CD8-positive, alpha-beta T cell (primary cell): ENCODE measurements at places on chromosomes 6 and 20.
A peak's percentile ranks its signal among the peaks of the same experiment; 100 is the strongest.

DNA sequence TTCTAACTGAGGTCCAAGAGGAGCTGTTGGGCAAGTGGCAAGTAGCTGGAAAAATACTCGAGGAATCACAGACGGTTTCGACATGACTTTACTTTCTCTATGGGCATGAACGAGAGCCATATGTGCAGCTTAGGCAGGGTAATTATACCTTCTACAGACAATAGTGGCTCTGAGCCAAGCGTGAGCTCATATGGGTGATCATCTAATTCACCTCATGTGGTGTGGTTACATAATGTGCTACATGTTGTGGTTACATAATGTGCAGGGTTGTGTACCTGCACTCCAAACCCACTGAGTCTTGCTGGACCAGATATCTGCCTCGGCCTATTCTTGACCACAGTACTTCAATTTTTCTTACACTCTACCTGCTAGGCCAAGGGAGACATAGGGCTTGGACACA is 771.7 kb upstream of the EYS start:
- DNase-seq = no peak

GRCh38 chr6:17725083-17725482 is 18.4 kb upstream of the NUP153 start:
- no peak for DNase-seq

- no peak for DNase-seq
Observed at GRCh38 chr6:39391182-39391581, 68.7 kb upstream of the KCNK16 start.

DNA sequence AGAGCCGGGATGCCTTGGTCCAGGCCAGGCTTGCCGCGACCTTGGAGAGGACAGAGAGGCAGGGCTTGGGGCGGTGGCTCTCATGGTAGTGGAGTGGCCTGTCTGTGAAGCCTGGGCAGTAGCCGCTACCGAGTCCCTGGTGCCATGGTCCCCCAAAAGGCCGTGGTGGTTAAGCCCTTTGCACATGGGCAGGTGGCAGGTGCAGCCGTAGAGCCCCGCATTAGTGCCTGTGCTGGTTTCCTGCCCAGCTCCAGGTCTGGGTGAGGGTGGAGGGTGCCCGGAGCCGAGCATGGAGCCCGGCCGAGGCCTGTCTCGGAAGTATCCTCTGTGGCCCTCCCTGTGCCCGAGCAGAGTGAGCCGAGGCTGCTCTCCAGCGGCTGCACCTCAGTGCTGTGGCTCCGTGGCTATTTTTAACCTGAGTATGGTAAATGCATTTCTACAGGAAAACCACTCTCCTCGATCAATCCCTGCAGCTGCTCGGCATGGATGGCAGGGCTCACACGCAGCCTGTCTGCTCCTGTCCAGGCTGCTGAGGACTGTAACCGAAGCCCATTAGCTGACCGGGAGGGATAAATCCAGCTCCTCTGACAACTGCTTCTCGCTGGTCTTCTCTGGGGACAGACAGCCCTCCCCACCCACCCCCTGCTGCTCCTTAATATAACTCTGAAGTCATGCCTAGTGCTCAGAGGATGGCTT is 36.3 kb upstream of the GATA5 start:
- DNase-seq = no peak

GRCh38 chr6:1481286-1481685 is 91.9 kb downstream of the FOXF2 start:
- DNase-seq = no peak

DNA sequence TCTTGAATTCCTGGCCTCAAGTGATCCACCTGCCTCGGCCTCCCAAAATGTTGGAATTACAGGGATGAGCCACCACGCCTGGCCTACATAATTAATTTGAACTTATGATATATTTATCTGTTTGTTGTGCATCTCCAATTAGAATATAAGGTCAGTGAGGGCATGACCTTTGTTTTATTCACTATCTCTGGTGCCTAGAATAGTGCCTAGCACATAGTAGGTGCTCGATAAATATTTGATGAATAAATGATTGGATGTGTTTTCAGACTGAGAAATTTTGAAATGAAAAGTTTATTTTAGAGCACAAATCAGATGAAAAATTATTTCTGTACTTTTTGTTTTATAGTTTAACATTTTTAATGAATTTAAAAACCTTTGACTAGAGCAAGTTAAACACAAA is 19.4 kb upstream of the VEGFA start:
- no peak for DNase-seq

DNA sequence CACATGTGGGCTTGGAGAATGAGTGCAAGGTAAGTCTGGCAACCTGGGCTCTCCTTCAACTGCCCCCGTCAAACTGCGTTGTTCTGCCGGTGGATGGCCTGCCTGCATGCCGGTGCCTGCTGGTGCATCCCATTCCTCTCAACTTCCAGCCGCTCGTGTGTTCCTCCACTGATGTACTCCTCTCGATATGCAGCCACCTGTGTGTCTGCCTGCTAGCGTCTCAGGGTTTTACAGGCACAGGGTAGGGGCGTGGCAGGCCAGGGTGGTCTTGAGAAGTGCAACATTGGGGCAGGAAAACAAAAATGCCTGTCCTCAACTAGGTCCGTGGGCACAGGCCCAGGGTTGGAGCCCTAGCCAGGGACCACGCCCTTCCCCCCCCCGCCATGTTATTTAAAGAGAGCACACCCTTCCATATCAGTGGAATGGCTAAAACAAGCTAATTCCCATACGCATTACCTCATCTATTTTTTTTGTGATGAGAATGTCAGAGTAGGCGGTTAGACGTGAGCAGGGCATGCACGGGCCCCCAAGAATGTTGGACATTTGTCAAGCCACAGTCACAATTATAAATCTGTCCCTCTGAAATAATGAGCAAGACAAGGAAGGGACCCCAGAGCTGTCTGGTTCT is 33.2 kb downstream of the SERPINB6 start:
- DNase-seq = no peak

GRCh38 chr20:64045346-64046011 is 4.0 kb downstream of the SOX18 start:
- DNase-seq = no peak

DNA sequence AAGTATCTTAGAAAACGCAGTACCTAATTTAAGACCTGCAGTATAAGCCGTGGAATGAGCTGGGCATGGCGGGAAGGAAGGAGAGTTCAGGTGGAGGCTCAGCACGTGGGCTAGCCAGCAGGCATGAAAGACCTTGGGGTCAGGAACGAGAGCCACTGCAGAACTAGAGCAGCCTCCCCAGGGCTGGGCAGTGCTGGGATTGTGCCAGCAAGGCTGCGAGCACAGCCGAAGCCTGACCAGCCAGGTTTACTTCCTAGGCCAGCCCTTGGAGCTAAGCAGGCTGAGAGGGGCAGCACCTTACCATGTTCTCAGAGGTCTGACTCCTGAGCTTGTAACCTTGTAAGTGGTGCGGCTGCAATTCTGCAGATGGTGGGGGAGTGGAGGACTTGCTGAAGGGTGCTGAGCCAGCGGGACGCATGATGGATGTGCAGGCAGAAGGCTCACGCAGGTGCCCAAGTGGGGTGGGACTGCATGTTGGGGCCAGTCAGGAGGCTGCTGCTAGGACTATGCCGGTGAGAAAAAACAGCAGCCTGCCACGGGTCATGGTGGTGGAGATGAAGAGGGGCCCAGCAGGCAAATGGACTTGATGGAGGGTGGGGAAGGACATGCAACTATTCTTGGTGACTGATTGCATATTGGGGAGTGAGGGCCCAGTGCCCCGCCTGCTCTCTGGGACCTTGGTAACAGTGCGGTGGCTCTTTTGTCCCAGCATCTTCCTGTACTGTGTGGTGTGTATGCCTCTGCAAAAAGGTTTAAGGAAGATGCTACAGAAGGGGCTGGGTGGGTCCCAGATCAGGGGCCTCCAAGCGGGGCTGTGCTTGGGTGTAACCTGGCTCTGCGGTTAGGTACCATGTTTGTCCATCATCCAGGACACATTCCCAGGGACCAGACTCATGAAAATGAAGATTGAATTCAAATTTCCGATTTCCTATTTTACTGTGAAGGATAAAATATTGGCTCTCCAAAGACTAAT is 37.6 kb upstream of the IRF4 start:
- no peak for DNase-seq

DNA sequence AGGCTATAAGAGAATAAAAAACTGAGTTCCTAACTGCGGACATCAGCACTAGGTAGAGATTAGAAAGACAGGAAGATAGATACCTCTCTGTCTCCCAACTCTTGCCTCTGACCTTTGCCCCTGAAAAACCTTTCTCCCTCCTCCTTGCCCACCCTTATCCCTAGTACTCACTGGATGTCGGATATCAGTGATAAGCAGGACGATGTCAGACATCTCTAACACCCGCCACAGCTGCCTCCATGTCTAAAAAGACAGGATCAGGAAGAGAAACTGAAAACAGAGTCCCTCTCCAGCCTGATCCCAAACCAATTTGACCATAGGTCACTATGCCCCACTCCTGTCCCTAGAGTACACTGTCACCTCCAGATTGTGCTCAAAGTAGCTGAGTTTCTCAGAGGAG is 1.9 kb downstream of the GNL1 start:
- DNase-seq = no peak

- no peak for DNase-seq
Observed at GRCh38 chr6:90650041-90650940, 63.4 kb upstream of the MAP3K7 start.

GRCh38 chr6:87430499-87430898 is 22.7 kb downstream of the CFAP206 start:
- no peak for DNase-seq

DNA sequence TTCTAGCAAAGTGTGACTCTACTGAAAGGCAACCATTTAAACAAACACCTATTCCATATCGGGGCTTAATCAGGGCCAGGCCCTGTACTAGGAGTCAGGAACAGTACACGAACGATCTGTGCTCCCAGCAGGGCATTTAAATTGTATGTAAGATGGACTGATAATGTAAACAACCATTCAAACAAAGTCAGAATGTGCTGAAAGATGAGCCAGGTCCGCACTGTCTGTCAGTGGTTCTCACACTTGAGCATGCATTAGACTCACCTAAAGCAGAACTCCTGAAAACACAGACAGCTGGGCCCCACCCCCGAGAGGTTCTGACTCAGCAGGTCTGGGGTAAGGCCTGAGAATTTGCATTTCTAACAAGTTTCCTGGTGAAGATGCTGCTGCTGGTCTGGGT is 81.6 kb downstream of the PXDC1 start:
- no peak for DNase-seq

DNA sequence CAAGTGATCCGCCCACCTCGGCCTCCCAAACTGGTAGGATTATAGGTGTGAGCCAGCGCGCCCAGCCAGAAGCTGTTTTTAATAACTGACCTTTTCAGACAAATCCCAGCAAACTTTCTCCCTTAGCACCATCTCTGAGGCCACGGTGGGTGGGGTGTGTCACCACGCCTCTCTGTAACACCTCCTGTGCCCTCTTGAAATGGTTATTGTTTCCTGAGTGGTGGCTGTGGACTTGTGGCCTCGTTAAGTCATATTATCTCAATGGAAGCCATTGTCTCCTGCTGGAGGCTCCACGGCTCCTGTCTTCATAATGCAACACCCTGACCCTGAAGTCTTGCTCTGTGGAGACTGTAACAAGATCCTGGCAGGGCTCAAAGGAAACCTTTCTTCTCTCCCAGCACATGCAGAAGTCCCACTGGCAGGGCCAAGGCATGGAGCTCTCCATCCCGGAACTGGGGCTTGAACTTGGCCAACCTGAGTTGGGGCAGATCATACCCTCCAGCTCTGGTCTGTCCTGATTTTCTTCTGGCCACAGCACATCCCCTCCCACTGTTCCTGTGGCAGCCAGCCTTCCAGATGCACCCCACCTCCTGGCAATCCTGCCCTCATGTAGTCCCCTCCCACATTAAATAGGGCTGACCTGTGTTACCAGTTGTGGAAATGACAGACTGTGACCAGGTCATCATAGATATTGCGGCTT is 81.1 kb downstream of the SNX5 start:
- no peak for DNase-seq

GRCh38 chr20:41145821-41146620 is 8.7 kb downstream of the PLCG1 start:
- no peak for DNase-seq

- no peak for DNase-seq
Observed at GRCh38 chr6:83708970-83709747, at the start of gene SNAP91. TSS of gene SNAP91 (minus strand) at chr6:83709101. CDS start at chr6:83707927, 1,174 bp downstream.

DNA sequence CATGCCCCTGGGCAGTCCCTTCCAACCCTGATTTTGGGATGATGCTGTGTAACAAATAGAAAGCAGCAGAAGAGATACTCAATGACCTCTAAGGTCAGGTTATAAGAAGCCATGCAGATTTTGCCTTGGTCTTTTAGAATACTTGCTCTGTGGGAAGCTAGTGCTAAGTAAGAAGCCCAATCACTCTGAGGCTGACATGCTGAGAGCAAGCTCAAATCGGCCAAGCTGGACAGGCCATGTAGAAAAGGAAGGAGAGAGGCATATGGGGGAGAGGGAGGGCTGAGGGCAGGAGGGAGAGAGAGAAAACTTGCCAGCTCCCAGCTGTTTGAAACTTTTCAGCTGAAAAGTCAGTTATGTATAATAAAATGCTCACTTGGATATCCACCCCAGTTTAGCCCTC is 1021.6 kb upstream of the MAP3K7 start:
- DNase-seq = no peak

GRCh38 chr6:149149653-149150052 is 167.9 kb upstream of the TAB2 start:
- no peak for DNase-seq

GRCh38 chr6:33442283-33442682 is 12.1 kb upstream of the ZBTB9 start:
- DNase-seq = no peak

DNA sequence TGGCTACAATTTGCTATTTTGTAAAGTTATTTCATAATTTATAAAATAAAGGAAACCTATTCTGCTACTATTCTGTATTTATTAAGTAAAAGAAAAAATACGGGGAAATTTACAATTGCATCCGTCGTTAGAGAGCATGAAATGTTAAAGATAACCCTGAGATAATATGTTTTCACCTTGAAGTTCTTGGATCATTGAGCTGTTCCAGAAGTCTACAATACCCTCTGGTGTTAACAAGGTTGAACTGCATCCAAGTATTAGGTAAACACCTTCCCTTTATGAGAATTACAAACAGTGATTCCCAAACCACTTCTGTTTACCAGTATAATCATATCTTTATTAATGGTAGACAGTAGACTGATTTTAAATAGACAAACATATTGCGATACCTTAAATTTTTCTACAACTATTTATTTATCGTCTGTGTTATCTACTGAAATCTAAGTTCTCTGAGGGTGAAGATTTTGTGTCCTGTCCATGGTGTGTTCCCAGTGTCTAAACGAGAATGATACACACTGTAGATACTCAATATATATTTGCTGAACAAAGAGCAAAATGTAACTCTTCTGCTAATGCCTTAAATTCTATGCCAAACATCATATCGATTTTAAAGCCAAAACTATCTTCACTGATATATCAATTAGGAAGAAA is 28.2 kb downstream of the TBC1D32 start:
- peak; percentile 38 for DNase-seq

GRCh38 chr20:47263465-47264084 is 92.9 kb downstream of the ZMYND8 start:
- DNase-seq = no peak

- no peak for DNase-seq
Observed at GRCh38 chr6:22271081-22271480, 25.8 kb downstream of the PRL start.

DNA sequence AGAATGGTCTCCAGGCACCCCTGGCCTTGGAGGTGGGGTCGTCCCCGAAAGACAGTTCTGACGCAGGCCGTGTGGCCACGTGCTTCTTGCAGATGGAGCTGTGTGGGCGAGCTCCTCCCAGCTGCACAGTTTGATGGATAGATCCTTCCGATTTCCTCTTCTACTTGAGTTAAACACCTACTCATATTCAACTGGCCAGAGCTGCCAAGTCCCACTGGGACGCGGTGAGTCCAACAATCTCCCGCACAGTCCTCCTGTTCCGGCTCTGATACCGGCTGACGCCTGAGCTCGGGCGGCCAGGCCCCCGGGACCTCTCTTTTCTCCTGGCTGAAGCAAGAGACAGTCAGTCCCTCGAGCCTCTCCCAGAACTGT is 57.9 kb upstream of the DACT2 start:
- DNase-seq = no peak
